MM.1S (cell line): ENCODE measurements at places on chromosomes 1 and 21.

DNA sequence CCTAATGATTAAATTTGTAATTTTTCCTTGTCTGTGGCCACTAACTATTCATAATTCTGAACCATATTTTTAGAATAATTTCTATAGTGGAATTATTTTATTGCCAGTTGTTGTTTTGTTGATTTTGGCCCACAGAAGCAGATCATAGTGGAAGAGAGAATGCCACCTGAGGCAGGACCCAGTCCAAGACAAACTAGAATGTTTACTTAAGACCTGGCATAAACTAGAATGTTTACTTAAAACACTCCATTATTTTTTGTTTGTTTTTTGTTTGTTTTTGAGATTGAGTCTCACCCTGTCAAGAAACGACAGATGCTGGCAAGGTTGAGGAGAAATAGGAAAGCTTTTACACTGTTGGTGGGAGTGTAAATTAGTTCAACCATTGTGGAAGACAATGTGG lies 310.2 kb downstream of the MRPL39 start:
- DNase-seq, result no peak
- H3K27me3 ChIP-seq, result no peaks in the 10 kb centered on the region
- no peak overlapping the region for H3K27ac ChIP-seq
- no peaks in the 10 kb centered on the region for H3K36me3 ChIP-seq
- H3K4me3 ChIP-seq, result no peak overlapping the region

DNA sequence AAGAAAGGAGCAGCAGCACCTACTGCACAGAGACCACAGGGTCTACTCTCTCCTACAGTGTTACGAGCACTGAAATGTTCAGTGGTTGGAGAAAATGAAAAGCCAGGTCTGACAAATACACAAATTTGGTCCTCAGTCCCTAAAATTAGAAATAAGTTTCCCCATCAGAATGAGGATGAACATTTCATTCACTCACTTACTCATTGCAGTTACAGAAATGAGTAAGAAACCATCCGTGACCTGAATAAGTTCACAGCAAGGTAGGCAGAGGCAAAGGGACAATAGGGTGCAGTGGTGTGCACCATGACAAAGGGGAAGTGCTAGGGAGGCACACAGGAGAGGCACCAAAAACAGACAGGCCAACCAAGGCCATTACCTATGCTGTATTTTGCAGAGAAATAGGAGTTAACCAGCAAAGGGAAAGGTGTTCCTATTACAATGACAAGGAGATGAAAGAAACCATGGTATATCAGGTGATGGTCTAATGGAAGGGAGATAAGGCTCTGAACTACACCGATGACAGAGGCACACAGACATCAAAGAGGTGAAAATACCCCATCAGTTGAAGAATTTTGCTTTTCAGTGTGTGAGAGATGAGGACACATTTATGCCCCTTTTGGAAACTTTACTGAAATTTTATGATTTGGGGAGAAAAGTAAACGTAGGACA lies 29.4 kb downstream of the VAV3 start:
- peaks cover 27% of the 10 kb centered on the region for H3K4me1 ChIP-seq
- H3K27ac ChIP-seq, result peak overlapping the region; percentile 85
- DNase-seq, result no peak
- peak overlapping the region; percentile 50 for H3K4me3 ChIP-seq
- no peaks in the 10 kb centered on the region for H3K27me3 ChIP-seq

DNA sequence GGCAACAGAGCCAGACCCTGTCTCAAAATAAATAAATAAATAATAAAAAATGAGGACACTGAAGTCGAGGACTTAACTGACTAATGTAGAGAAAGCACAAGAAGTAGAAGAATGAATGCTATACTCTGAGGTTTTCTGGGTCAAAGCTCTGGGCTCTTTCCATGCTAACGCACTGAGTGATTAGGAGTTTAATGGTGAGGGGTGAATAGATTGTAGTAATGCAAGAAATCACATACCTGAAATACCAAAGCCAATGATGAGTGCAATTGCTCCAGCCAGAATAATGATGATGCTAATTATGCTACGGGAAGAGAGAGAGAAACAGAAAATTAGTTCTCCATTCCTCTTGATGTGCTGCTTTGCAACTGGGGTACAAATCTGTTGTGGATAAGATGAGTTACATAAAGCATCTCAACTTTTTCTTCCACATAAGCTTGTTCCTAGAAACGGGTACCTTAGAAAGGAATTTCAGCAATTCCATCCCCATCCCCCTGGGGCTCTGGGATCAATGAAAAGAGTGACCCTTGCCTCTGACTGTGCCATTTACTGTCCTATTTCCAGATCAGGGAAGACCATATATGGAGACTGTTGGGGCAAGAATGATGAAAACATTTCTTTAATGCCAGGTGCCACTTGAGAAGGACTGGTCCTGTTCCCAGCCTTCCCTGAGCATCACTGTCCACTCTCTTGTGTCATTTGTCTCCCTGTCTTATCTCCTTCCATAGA lies 40.7 kb downstream of the VTCN1 start:
- H3K27me3 ChIP-seq, result no peaks in the 10 kb centered on the region
- no peaks in the 10 kb centered on the region for H3K36me3 ChIP-seq
- no peak for DNase-seq
- no peaks in the 10 kb centered on the region for H3K4me1 ChIP-seq

DNA sequence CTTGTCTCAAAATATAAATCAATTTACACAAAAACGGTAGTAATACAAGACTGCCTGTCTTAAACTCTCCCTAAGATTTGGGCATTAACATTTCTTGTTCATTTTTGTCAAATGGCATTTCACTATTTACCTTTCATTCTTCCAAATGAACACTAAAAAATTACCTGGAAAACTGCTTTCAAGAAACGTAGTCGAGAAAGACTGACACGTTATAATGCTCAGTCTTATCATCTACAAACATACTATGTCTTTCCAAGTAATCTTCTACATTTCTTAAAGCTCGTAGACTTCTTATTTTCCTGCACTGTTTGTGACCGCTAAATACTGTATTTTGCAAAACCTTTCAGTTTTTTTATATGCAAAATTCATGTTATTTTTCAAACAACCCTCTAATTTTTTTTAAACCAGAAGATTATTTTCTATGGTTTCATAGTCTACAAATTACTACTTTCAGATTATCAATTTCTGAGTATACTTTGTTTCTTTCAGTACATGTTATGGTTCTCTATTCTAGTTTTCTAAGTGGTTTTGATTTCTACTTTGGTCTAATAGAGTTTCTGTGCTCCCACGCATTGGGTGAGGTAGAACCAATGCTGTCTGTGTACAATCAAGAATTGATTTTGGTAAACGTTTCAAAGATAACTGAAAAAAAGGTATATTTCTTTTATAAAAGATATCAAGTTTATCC lies 336.4 kb downstream of the SMYD3 start:
- H3K27me3 ChIP-seq, result no peaks in the 10 kb centered on the region
- H3K36me3 ChIP-seq, result no peaks in the 10 kb centered on the region
- H3K4me3 ChIP-seq, result no peak overlapping the region
- no peaks in the 10 kb centered on the region for H3K4me1 ChIP-seq

- no peak overlapping the region for H3K4me3 ChIP-seq
- DNase-seq, result no peak
- no peak overlapping the region for H3K27ac ChIP-seq
- H3K4me1 ChIP-seq, result no peaks in the 10 kb centered on the region
- no peaks in the 10 kb centered on the region for H3K27me3 ChIP-seq
- H3K36me3 ChIP-seq, result no peaks in the 10 kb centered on the region
Observed at GRCh38 chr21:33972539-33972938, 56.9 kb upstream of the ATP5PO start.

- no peak overlapping the region for H3K27ac ChIP-seq
- no peaks in the 10 kb centered on the region for H3K4me1 ChIP-seq
- H3K36me3 ChIP-seq, result no peaks in the 10 kb centered on the region
- DNase-seq, result no peak
- no peaks in the 10 kb centered on the region for H3K27me3 ChIP-seq
Observed at GRCh38 chr1:81708250-81708649, 92.5 kb upstream of the ADGRL2 start.

GRCh38 chr1:162179121-162179520 lies 109.6 kb downstream of the NOS1AP start:
- no peaks in the 10 kb centered on the region for H3K36me3 ChIP-seq
- H3K4me3 ChIP-seq, result no peak overlapping the region
- H3K27ac ChIP-seq, result no peak overlapping the region
- no peaks in the 10 kb centered on the region for H3K27me3 ChIP-seq

GRCh38 chr1:193211539-193211938 lies 25.1 kb upstream of the B3GALT2 start:
- no peak overlapping the region for H3K4me3 ChIP-seq
- no peaks in the 10 kb centered on the region; the same call in 1 of the 2 replicates for H3K36me3 ChIP-seq
- H3K4me1 ChIP-seq, result peaks cover 12% of the 10 kb centered on the region
- H3K27me3 ChIP-seq, result no peaks in the 10 kb centered on the region
- peak overlapping the region; percentile 2; the same call in 1 of the 2 replicates for H3K27ac ChIP-seq
- DNase-seq, result peak; percentile 31

DNA sequence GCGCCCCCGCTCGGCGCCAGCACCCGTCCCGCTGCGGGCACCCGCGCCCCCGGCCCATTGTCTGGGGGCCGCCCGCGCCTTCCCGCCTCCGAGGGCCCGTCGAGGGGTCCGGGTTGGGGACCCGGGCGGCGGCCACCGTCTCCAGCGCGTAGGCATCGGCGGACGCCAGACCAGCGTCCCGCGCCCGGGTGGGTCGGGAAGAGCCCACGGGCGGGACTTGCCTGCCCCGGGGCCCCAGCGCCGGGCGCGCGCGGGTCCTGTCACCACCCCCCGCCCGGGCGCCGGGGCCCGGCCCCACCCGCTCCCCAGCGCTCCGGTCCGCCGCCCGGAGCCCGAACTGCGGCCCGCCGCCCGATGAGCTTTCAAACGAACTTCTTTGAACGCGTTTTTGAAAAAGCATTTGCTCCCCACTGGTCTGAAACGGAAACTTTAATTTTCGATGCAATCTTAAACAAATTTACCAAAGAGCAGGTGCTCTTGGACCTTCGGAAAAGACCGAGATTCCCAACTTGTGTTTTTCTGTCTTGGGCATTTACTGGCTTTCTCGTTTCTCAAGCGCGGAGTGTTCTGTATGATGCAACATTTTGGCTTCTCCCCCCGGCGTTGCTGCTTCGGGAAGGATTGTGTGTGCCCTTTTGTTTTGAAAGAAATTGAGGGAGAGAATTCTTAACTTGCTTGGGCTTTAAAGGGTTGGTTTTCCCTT lies 615 bp downstream of the CLIC4 start:
- peaks cover 28% of the 10 kb centered on the region for H3K4me1 ChIP-seq
- H3K4me3 ChIP-seq, result peak overlapping the region; percentile 98
- DNase-seq, result peak; percentile 59

DNA sequence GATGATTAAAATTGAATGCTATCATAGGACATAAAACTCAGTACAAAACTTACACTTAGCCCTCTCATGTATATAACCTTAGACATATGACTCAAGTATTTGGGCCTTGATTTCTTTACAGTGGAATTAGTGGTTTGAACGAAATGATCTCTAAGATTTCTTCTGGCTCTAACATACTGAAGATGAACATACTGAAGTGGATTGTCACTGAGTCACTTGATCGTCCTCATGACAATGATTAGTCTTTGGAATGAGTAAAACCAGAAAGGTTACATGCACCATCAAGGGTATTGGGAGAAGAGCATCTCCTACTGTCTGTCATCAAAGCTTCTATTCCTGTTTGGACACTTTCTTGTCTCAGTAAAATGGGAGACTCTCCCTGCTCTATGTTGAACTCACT lies 17.4 kb downstream of the FMN2 start:
- H3K27ac ChIP-seq, result no peak overlapping the region
- no peak for DNase-seq
- H3K36me3 ChIP-seq, result no peaks in the 10 kb centered on the region
- no peak overlapping the region for H3K4me3 ChIP-seq
- H3K27me3 ChIP-seq, result no peaks in the 10 kb centered on the region
- no peaks in the 10 kb centered on the region for H3K4me1 ChIP-seq

DNA sequence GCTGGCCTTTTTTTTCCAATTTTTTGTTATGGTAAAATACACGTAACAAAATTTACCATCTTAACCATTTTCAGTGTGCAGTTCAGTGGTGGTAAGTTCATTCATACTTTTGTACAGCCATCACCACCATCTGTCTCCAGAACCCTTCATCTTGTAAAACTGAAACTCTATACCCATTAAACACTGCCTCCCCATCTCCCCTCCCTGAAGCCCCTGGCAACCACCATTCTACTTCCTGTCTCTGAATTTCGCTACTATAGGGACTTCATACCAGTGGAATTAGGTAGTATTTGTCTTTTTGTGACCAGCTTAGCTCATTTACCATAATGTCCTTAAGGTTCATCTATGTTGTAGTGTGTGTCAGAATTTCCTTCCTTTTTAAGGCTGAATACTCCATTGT lies 8.7 kb downstream of the PKNOX1 start:
- H3K27me3 ChIP-seq, result no peaks in the 10 kb centered on the region
- no peak overlapping the region for H3K27ac ChIP-seq
- no peak overlapping the region for H3K4me3 ChIP-seq
- peak; percentile 43 for DNase-seq

- H3K27ac ChIP-seq, result no peak overlapping the region
- no peak for DNase-seq
- no peaks in the 10 kb centered on the region for H3K36me3 ChIP-seq
- H3K4me3 ChIP-seq, result peak overlapping the region; percentile 78
- H3K27me3 ChIP-seq, result peaks cover 17% of the 10 kb centered on the region
Observed at GRCh38 chr1:221740369-221740992, 1.4 kb downstream of the DUSP10 start.

DNA sequence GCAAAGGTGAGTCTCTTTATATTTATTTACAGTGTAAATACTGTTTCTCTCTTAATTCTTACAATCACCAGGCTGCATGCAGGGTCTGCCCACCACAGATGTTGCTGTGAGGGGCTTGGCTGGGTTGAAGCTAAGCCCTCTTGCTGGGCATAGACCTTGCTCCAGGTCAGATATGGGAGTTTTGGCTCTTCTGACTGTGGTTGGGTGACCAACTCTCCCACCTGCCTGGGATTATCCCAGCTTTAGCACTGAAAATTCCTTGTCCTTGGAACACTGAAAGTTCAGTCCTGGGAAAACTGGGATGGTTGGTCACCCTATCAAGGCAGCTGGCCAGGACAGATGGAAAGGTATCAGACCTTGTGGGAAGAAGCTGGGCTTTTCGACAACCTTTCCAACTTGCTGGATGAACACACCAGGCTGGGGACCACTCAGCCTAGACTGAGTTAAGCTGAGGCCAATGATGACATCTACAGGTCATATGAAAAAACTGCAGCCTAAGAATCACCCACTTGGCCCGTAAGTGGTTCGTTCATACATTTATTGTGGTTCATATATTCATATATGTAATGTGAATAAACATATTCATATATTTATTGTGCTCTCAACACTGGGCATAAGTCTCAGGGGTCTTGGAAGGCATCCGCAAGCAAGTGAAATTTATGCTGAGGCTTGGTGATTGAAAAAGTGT lies 26.6 kb upstream of the HPDL start:
- H3K4me1 ChIP-seq, result peaks cover 5% of the 10 kb centered on the region; the same call in 1 of the 2 replicates
- H3K36me3 ChIP-seq, result no peaks in the 10 kb centered on the region
- H3K27ac ChIP-seq, result no peak overlapping the region
- H3K27me3 ChIP-seq, result no peaks in the 10 kb centered on the region

GRCh38 chr1:79588719-79589118 lies 582.2 kb upstream of the ADGRL4 start:
- DNase-seq, result no peak
- H3K27me3 ChIP-seq, result no peaks in the 10 kb centered on the region
- no peak overlapping the region for H3K4me3 ChIP-seq
- no peaks in the 10 kb centered on the region for H3K4me1 ChIP-seq
- H3K27ac ChIP-seq, result no peak overlapping the region
